ENCODE measurements at places on chromosomes 7 and 10. TPM values are rescaled to one million over a fixed set of nuclear protein-coding genes. Genes with fewer than 3 reads are reported as not detected.

DNA sequence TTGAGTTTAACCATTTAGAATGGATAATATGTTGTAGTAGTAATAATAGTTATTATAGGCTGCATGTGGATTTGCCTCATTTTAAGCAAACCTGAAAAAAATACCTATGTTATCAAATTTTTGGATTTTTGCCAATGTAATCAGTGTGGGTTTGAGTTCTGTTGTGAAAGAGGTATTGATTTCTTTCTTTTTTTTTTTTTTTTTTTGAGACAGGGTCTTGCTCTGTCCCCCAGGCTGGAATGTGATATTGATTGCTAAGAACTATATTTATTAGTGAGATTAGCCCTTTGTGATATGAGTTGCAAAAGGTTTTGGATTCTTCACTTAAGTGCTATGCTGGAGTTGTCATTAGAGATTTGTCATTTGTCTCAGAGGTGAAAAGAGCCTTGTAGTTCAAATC is 124.4 kb downstream of the ST7 start:
- no peaks in the 10 kb centered on the region for H3K4me1 ChIP-seq
- no peak for DNase-seq
- H3K4me3 ChIP-seq, result no peak overlapping the region

The SPDYE8 gene
- not detected for total RNA-seq

DNA sequence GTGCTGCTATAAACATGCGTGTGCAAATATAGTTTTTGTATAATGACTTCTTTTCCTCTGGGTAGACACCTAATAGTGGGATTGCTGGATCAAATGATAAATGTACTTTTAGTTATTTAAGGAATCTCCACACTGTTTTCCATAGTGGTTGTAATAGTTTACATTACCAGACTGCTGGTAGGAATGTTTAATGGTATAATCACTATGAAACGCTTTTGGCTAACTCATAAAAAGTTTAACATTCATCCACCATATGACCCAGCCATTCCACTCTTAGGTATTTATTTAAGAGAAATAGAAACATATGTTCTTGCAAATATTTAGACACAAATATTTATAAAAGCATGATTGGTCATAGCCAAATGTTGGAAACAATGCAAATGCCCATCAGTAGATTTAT is 32.1 kb upstream of the TFEC start:
- H3K4me1 ChIP-seq, result 0 out of 2 replicates have a peak, but pooled peaks cover 2% of the 10 kb centered on the region
- no peaks in the 10 kb centered on the region for H3K27me3 ChIP-seq
- no peak overlapping the region for H3K4me3 ChIP-seq

GRCh38 chr10:12868229-12868628 is 133.3 kb downstream of the CCDC3 start:
- DNase-seq, result no peak
- H3K4me3 ChIP-seq, result no peak overlapping the region
- peaks cover 30% of the 10 kb centered on the region for H3K27me3 ChIP-seq
- H3K36me3 ChIP-seq, result no peaks in the 10 kb centered on the region
- no peaks in the 10 kb centered on the region for H3K4me1 ChIP-seq
- no peak overlapping the region for H3K27ac ChIP-seq

- H3K27ac ChIP-seq, result no peak overlapping the region
- H3K27me3 ChIP-seq, result no peaks in the 10 kb centered on the region
- peaks cover 6% of the 10 kb centered on the region for H3K36me3 ChIP-seq
- no peak overlapping the region for H3K4me3 ChIP-seq
- DNase-seq, result no peak
- no peaks in the 10 kb centered on the region for H3K4me1 ChIP-seq
These were observed 45.3 kb downstream of the DOCK1 start for GRCh38 chr10:126950401-126951105.

DNA sequence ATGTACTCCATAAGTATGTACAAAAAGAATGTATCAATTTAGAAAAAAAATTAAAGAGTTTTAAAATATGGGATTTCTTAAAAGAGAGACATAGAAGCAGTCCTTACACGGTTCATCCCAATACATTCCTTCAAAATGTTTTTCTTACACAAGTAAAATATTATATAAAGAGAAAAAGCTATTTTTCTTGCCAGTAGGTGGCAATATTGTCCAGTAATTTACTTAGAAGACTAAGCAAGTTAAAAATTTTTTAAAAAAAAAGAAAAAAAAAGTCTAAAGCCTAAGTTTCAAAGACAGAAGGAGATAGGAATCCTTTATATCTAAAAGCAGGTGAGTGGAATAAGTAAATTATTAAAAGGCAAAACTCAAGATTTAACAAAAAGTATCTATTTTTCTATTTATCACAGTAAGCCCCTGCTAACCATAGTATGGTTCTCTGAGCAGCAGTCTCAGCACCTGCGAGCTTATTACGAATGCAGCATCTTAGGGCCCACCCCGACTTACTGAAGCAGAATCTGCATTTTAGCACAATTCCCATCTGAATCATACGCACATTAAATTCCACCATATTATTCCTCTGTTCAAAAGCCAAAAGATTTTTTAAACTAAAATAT is 240.6 kb downstream of the DGKI start:
- no peak overlapping the region for H3K27ac ChIP-seq
- DNase-seq, result peak; percentile 71
- H3K4me3 ChIP-seq, result no peak overlapping the region
- no peaks in the 10 kb centered on the region for H3K4me1 ChIP-seq
- no peaks in the 10 kb centered on the region for H3K36me3 ChIP-seq
- H3K27me3 ChIP-seq, result no peaks in the 10 kb centered on the region

DNA sequence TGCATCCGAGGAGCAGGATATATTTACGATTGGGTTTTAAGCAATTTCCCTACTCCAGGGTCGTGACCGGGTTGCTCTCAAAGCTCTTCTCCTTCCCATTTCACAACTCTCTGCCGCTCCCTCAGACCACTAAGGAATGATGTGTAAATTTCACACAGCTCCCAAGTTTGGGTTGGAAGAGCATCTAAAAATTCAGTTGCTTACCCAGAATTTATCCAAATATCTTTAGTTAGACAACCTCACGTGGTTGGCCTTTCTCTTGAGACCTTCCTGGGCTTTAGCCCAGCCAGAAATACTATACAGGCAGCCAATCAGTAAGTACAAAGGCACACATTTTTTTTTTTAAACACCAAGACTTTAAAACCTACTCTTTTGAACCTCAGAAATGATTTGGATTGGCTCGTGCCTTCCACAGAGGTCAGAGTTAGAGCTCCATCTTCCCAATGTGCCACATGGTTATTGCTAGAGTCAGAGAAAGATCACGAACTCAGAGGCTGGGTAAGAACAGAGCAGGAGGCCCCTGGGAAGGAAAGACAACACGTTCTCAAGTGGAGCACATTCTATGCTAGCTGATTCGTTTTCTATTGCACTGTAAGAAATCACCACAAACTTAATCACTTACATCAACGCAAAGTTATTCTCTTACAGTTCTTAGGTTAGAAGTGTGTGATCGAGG is 335.4 kb upstream of the MGMT start:
- DNase-seq, result no peak
- no peaks in the 10 kb centered on the region for H3K36me3 ChIP-seq
- H3K27me3 ChIP-seq, result peaks cover 1% of the 10 kb centered on the region
- no peak overlapping the region for H3K27ac ChIP-seq

DNA sequence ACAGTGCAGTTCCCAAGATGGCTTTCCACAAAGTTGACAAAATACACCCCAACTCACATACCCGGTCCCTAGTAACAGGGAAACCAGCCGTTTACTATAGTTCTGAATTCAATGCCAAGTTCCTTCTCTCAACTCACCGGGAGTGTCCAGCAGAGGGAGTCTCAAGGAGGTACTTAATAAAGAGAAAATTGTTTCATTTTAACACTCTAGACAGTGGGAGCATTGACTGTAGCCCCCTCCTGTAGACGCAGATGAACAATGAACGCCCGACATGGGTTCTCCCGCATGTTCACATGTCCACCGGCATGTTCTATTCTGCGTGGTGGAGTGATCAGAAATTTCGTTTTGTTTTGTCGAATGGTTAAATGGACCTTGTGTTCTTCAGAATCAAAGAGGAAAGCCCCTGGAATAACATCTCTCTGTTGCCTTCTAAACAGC is 1.9 kb downstream of the HIPK2 start:
- H3K4me1 ChIP-seq, result peaks cover 24% of the 10 kb centered on the region
- peak; percentile 85 for DNase-seq
- H3K36me3 ChIP-seq, result peaks cover 16% of the 10 kb centered on the region
- H3K4me3 ChIP-seq, result peak overlapping the region; percentile 98
- no peaks in the 10 kb centered on the region for H3K27me3 ChIP-seq

The C10orf95 gene
- total RNA-seq, result not detected

The PLXNA4 gene
- total RNA-seq, result under 0.01 TPM

The DPYSL4 gene
- total RNA-seq, result 7.2 TPM

DNA sequence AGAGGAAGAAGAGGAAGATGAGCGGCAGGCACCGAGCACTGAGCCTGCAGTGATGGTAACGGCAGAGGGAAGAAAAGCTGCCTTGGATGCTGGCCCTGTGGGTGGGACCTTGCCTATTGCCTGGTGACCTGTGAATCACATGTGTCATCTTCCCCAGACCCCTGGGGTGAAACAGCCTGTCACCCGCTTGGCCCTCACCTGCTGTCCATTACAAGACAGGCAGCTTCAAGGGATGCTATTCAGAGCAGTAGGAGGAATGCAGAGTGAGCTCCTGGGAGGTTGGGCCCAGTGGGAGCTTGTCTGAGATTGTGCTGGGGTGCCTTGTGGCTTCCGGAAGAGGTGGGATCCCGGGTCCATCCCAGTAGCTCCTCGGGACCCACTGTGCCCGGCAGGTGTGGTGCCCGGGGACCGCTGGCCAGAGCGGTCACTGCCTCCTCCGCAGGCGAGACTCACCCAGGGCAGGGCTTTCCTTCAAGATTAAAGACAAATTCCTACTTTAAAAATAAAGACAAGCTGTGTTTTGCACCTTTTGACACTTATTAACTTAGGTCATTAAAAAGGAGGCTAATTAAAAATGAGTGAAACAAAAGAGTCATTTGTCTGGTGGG is 440.2 kb upstream of the MKI67 start:
- DNase-seq, result no peak
- no peak overlapping the region for H3K27ac ChIP-seq
- no peak overlapping the region for H3K4me3 ChIP-seq
- no peaks in the 10 kb centered on the region for H3K36me3 ChIP-seq
- H3K4me1 ChIP-seq, result no peaks in the 10 kb centered on the region

The SFTPD gene
- total RNA-seq, result not detected

The MUC3A gene
- not detected for total RNA-seq

DNA sequence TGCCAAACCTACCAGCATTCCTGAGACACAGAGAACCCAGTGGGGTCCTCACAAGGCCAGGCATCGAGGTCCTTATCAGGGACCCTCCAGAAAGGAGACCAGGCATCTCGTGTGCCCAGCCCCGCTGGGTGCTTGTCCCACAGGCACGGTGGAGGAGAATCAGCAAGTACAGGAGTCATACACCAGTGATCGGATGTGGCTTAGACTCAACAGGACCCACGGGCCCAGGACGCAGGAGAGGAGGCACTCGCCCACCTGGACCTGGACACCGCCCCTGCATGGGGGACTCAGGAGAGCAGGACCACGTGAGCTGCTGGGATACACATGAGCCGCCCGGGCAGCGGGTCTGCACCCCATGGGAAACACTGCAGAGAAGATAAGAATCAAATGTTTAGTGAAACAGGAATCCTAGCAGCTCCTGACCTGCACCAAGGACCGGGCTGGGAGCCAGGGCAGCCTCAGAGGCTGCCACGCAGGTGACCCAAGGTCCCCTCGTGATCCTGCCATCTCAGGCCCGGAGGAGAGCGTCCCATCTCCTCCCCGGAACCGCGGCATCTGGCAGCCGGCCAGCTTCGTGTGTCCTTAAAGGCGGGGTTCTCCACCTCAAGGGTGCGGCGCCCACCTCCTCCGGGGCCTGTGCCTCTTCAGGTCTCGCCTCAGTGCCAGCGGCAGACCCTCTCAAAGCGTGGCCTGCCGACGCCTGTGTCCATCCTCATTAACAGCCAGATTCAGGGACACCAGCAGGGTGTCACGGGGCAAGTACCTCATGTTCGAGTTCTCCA is 59.2 kb downstream of the FOXL3 start:
- H3K4me1 ChIP-seq, result no peaks in the 10 kb centered on the region
- H3K27ac ChIP-seq, result no peak overlapping the region
- no peaks in the 10 kb centered on the region for H3K36me3 ChIP-seq
- no peak overlapping the region for H3K4me3 ChIP-seq
- H3K27me3 ChIP-seq, result peaks cover 11% of the 10 kb centered on the region

The SOSTDC1 gene
- total RNA-seq, result under 0.01 TPM

GRCh38 chr7:27714831-27715444 is 25.0 kb upstream of the TAX1BP1 start:
- no peaks in the 10 kb centered on the region for H3K36me3 ChIP-seq
- peak; percentile 66 for DNase-seq
- H3K4me3 ChIP-seq, result no peak overlapping the region
- no peaks in the 10 kb centered on the region for H3K27me3 ChIP-seq
- H3K4me1 ChIP-seq, result peaks cover 2% of the 10 kb centered on the region

- H3K27me3 ChIP-seq, result no peaks in the 10 kb centered on the region
- H3K27ac ChIP-seq, result no peak overlapping the region
- H3K4me1 ChIP-seq, result peaks cover 13% of the 10 kb centered on the region
- no peak overlapping the region for H3K4me3 ChIP-seq
These were observed 53.2 kb upstream of the CAV2 start for GRCh38 chr7:116446212-116446855.

- no peak overlapping the region for H3K4me3 ChIP-seq
- H3K4me1 ChIP-seq, result peaks cover 4% of the 10 kb centered on the region
- DNase-seq, result no peak
- no peaks in the 10 kb centered on the region for H3K36me3 ChIP-seq
- peaks cover 4% of the 10 kb centered on the region for H3K27me3 ChIP-seq
- H3K27ac ChIP-seq, result no peak overlapping the region
These were observed 2.1 kb upstream of the CCDC126 start for GRCh38 chr7:23594879-23595604.

GRCh38 chr7:129664029-129665012 is 52.8 kb downstream of the NRF1 start:
- peaks cover 13% of the 10 kb centered on the region for H3K36me3 ChIP-seq
- peaks cover 4% of the 10 kb centered on the region for H3K4me1 ChIP-seq
- H3K27me3 ChIP-seq, result no peaks in the 10 kb centered on the region
- peak; percentile 83 for DNase-seq

DNA sequence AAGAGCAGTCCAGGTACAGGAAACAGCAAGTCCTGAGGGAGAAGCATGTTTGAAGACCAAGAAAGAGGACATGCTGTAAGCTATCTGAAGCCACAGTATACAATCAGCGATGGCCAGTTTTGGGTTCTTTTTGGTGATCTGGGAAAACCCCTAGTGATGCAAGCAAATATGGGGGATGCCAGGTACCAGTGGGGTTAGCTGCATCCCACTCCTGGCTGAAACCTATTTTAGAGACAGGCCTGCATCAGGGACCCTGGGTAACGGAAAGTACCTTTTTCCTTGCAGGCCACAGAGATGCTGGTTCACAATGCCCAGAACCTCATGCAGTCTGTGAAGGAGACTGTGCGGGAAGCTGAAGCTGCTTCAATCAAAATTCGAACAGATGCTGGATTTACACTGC is 32.9 kb downstream of the AP3M1 start:
- H3K27ac ChIP-seq, result no peak overlapping the region
- no peaks in the 10 kb centered on the region for H3K27me3 ChIP-seq

GRCh38 chr7:96561892-96562291 is 147.8 kb downstream of the SEM1 start:
- no peak overlapping the region for H3K27ac ChIP-seq
- H3K4me3 ChIP-seq, result no peak overlapping the region
- no peaks in the 10 kb centered on the region for H3K36me3 ChIP-seq

The DNAJC30 gene
- total RNA-seq, result 1.7 TPM

GRCh38 chr10:133476641-133476990 is 22.9 kb downstream of the SCART1 start:
- H3K4me1 ChIP-seq, result no peaks in the 10 kb centered on the region
- no peak overlapping the region for H3K27ac ChIP-seq
- no peak overlapping the region for H3K4me3 ChIP-seq
- no peak for DNase-seq
- no peaks in the 10 kb centered on the region for H3K27me3 ChIP-seq

The DGKB gene
- total RNA-seq, result under 0.01 TPM

- H3K4me1 ChIP-seq, result no peaks in the 10 kb centered on the region
- H3K27ac ChIP-seq, result no peak overlapping the region
- H3K27me3 ChIP-seq, result no peaks in the 10 kb centered on the region
- H3K36me3 ChIP-seq, result no peaks in the 10 kb centered on the region
- no peak overlapping the region for H3K4me3 ChIP-seq
These were observed 82.8 kb downstream of the CHST15 start for GRCh38 chr10:124010563-124011131.

Data from IMR-90 (cell line).